Cardiac septum (tissue), 1 donor: ENCODE measurements at places on chromosomes 11 and 22. TPM values are rescaled to one million over a fixed set of nuclear protein-coding genes. Genes with fewer than 3 reads are reported as not detected.

The TRIM51 gene
- not detected for total RNA-seq

DNA sequence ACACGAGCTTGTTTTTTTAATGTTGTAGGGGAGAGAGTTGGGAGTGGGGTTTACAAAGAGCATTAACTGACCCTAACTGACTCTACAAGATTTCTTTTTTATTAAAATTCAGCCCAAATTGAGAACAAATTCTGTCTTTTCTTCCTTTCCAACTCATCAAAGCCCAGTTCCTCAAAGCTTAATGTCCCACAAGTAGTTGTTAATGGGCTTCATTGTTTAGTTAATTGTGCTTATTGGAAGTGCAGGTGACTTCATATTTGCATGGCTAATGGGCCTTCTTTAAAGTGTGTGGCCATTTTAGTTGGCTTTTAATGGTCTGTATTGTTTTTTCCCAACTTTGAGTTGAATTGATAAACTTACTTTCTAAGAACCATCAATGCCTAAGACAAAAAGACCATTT lies 39.8 kb downstream of the MPPED2 start:
- DNase-seq, result no peak

- no peak for DNase-seq
Measured at GRCh38 chr22:50114221-50115021, 24.6 kb downstream of the MOV10L1 start.

The CCDC81 gene
- total RNA-seq, result 0.59 TPM
